Activated T-helper 1 cell treated with anti-CD3 and anti-CD28 coated beads, Interleukin-2, amount 50 U/mL, for 16 hours (primary cell): ENCODE measurements at places on chromosomes 3 and 15.

GRCh38 chr3:31978553-31978952, 2.5 kb downstream of the OSBPL10 start:
- DNase-seq, result no peak

GRCh38 chr15:100437261-100437660, 91.5 kb downstream of the CERS3 start:
- no peak for DNase-seq

- no peak for DNase-seq
Observed at GRCh38 chr3:132641837-132642538, 17.6 kb downstream of the ACAD11 start.

DNA sequence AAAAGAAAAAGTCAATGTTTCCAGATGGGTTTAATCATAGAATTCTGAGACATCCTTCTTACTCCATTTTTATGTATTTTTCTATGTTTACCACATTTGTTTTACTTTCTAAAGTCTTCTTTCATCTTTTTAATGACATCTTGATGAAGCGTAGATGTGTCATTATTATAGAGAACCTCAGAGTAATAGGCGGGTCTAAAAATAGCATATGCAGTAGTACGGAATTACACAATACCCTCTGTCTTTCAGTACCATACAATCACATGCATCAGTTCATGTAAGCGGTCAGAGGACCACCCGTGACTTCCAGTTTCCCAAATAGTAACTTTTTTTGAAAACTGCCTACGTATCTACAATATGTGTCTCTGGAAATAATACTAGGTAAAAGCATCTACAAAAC, 224.0 kb downstream of the PLOD2 start:
- no peak for DNase-seq

DNA sequence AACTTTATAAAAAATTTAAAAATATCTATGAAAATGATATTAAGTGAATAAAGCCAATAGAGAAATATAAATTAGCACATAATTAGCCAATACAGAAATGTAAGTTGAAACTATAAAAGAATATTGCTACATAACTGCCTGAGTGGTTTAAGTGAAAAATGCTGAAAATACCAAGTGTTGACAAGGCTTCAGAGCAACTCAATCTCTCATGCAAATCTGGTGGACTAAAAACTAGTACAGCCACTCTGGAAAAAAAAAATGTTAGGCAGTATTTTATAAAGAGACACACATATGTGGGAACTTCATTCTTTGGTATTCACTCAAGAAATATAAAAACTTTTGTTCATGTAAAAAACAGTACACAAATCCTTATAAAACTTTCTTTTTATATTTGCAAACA, 833.7 kb upstream of the ROBO1 start:
- no peak for DNase-seq

- DNase-seq, result no peak
Observed at GRCh38 chr15:50202003-50202402, 20.0 kb downstream of the SLC27A2 start.
